MV-4-11 (cell line): ENCODE measurements at places on chromosomes 7 and 10.

- DNase-seq: no peak
Measured at GRCh38 chr7:134685250-134685649, 38.6 kb downstream of the BPGM start.

GRCh38 chr7:111633878-111634277 is 71.6 kb upstream of the IMMP2L start:
- DNase-seq: peak; percentile 23

- peak; percentile 44 for DNase-seq
Measured at GRCh38 chr10:100518761-100519241, 860 bp downstream of the SEC31B start.

DNA sequence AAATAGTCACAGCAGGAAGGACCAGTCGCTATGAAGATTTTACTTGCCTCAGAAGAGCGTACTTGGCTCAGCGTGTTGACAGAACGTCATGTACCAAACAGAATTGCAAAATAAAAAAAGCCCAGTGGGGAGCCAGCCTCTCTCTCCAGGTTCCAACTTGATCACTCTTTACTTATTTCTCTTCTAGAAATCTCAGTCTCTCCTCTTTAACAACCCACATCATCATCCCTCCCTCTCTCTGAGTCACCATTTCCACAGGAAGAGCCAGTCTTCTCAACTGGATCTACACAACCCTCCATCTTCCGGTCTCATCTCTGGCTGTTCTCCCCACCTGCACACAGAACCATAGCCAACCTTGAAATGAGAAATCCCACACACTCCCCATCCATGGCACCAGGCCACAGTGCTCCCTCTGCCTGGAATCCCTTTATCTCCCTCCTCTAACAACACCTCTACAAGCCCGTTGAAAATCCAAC is 718.3 kb downstream of the GRID1 start:
- no peak for DNase-seq

- DNase-seq: no peak
Measured at GRCh38 chr7:155310425-155311114, 12.9 kb downstream of the INSIG1 start.

DNA sequence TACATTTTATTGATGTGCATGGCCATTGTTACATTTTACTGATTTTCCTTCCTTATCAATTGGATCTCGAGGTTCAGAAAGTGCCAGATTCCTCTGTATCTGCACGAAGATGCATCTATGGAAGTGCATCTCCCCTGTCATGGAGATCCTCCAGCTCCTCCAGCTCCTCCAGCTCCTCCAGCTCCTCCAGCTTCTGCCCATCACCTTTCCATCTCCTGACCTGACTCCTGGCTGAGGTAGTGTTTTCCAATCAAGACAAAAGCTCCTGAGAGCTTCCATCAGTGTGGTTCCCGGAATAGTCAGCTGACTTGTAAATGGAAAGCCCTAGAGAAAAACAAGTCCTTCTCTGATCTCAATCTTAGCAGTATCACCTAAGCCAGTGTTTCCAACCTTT is 90.8 kb upstream of the KLF6 start:
- no peak for DNase-seq

DNA sequence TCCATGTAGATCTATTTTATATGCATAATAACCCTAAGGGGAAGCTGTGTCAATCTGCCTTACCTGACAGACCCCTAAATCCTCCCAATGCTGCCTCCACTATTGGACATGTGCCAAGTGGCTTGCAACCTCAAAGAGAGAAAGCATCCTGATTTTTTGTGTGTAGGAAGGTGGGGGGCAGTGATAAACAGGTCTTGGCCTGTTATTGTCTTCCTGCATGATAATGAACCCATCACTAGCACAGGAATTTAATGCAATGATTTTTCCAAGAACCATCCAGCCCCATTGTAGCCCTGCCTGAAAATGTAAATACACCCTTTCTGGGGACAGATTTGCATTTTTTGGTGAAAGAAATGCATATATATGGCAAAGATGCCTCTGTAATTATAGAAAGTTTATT is 850.2 kb downstream of the LRMDA start:
- no peak for DNase-seq

DNA sequence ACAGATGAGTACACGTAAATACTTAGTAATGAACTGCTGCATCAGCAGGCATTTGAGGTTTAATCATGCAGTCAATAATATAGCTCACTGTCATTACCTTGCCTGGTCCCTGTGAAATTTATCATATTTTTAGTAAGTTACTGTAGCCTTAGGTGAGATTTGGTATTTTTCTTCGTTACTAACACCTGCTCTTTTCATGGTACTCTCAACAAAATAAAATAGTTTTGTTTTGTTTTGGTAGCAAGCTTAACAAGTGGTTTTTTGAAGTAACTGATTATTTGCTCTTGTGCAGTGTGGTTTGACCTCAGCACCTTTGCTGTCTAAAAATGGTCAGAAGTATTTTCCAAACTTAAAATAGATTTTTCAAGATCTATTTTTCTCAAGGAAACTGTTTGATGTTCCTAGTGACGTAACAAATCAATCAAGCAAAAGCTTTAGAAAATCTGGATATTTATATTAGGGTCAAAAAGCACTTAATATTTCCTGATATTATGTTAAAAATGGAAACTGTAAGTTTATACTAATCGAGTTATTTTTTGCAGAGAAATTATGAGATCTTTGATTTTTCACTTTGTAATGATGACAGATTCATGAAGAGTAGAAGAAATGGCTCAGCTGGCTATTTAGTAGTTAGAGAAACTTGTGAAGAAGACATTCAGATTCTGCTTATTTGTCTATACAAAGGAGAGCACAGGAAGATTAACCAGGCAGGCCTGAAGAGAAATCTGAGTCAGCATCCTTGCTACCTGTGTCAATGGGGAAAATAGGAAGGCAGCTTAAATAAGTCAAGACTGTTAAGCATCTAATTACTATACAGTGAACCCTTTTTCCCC is 21.0 kb upstream of the RPA3 start:
- DNase-seq: no peak

- no peak for DNase-seq
Measured at GRCh38 chr7:44636041-44636584, 29.7 kb downstream of the OGDH start.

DNA sequence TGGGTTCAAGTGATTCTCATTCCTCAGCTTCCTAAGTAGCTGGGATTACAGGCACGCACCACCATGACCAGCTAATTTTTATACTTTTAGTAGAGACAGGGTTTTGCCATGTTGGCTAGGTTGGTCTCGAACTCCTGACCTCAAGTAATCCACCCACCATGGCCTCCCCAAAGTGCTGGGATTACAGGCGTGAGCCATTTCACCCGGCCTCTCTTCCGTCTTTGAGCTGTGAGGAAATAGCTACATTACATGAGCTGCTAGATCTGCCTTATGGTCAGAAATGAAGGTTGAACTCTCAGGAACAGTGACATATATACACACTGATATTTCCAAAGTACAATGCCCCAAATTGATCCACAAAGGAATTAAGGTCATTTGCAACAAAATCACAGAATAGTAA is 2.4 kb downstream of the BLVRA start:
- DNase-seq: no peak

- DNase-seq: no peak
Measured at GRCh38 chr10:7532723-7533498, 122.1 kb upstream of the SFMBT2 start.

GRCh38 chr7:11754123-11754522 is 77.9 kb downstream of the THSD7A start:
- peak; percentile 73 for DNase-seq

DNA sequence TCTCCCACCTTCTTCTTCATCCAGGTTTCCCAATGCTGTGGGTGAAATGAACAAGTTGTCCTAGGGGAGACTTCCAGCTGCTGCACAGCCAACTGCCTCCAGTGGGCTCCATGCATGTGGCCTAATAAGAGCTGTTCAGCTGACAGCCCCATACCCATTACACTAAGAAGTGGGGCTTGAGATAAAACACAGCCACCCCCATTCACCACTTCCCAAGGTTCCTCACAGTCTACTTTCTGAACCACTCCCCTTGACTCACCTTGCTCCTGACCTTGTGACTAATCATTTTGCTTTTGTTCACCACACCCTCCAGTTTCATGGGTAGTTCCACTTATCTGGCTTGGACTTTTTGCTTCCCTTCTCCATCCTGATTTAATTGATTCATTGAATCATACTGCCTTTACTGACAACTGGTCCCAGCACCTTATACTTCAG is 119.3 kb downstream of the CABCOCO1 start:
- no peak for DNase-seq

DNA sequence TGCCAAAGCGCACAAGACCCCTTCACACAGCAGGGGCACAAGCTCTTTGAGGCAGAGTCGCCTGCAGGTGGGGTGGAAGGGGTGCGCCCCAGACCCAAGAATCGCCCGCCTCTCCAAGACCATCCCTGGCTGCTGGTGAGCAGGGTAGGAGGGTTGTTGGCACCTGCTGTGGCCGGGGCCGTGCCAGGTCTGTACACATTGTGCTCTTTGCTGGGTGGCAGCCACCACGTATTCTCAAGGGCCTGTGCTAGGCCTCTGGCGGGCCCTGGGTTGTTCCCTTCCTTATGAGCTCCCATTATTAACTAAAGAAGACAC is 84.4 kb downstream of the LHPP start:
- DNase-seq: no peak

- no peak for DNase-seq
Measured at GRCh38 chr7:134874407-134874806, 95.0 kb downstream of the CALD1 start.

DNA sequence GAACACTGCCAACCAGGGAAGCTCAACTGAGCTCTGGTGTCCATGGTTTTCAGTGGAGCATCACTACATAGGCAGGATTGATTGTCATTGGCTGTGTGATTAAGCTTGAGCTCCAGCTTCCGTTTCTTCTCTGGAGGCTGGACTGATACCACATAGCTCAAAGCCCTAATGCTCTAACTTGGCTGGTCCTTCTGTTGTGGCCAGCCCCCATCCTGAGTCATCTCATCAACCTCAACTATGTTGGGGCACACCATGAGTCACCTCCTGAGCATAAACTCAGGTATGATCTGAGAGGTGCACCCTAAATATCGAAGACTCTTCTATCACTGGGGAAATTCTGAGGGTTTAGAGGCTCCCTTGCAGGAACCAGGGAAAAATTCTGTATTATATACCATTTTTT is 114.5 kb upstream of the INHBA start:
- DNase-seq: peak; percentile 89

DNA sequence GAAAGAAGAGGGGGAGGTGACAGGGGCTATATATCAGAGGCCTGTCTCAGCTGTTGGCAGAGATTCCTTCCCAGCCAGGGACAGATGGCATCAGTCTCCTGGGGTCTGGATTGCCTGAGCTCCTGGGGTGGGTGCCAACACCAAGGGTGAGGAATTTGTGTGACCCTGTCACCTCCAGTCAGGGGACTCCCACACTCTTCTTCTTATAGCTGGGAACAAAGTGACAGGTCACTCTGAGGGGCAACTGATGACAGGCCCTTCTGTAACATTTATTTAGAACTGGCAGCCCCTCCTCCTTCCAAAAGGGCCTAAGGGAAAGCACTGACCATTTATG is 53.7 kb upstream of the DUSP5 start:
- no peak for DNase-seq

DNA sequence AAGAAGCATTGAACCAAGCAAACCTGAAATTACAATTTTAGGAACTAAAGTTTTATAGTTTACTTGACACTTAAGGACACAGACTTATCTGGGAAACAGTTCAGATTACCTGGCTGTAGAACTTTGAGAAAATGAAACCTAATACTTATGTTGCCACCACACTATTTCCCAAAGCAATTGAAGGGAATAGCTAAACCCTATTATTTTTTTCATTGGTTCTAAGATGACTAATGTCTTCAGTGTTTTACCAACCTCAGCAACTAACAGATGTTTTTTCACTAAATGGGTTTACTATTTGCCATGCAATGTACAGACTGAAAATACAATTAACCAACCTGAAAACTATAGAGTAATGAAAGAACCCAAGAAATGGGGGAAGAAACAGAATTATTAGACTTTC is 689.6 kb downstream of the SORCS1 start:
- no peak for DNase-seq

- no peak for DNase-seq
Measured at GRCh38 chr7:128831178-128831993, 1.2 kb downstream of the FLNC start.

GRCh38 chr7:122397381-122397780 is 92.8 kb upstream of the FEZF1 start:
- DNase-seq: no peak

DNA sequence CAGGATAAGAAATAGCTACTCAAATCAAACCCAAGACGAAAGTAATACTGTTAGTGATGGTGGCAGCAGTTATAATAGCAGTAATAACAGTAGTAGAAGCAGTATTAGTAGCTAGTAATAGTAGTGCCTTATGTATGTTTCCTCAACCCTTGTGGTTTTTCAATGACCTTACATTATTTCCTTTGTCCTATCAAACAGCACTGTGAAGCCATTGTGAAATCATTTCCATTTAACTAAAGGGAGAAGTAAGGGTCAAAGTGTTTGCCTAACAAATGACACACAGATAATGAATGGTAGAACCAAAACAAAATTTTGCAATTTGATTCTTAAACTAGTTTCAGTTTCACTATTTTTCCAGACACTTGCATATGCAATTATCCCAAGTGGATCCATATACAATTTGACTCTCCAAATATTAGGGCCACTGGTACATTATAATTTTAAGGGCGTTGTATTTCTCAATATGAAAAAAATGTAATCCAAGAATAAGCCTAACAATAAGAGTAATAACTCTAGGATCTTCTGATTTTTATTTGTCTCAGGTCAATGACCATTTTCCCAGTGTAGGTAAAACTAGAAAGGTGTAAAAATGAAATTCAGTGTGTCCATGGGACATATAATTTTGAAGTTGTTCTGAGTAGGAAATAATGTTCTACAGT is 33.7 kb upstream of the TMEM26 start:
- peak; percentile 95 for DNase-seq

- no peak for DNase-seq
Measured at GRCh38 chr10:62121187-62121530, 147.5 kb downstream of the RTKN2 start.

GRCh38 chr10:89206402-89207180 is 526 bp downstream of the CH25H start:
- no peak for DNase-seq

GRCh38 chr7:35430547-35431153 is 176.8 kb upstream of the TBX20 start:
- peak; percentile 18 for DNase-seq

- DNase-seq: no peak
Measured at GRCh38 chr7:98278936-98279335, 2.5 kb upstream of the BRI3 start.

DNA sequence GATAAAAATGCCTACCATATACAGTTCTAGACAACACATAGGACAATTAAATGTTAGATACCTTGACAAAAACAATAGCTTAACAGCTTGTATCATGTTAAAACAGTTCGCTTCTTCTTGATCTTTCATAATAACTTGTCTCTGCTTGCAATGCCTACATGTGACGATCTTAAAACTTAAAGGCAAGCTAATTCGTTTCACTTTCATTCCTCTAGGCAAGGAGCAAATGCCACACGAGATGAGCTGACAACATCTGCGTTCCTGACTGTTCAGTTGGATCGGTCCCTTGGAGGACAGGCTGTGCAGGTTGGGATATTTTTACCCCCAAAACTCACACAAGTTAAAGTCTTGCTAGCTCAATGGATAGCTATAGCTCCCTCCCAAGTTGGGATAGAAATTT is 51.6 kb upstream of the ARL4A start:
- DNase-seq: no peak
